ENCODE measurements at places on chromosomes 12 and 14. TPM values are rescaled to one million over a fixed set of nuclear protein-coding genes. Genes with fewer than 3 reads are reported as not detected.

Gene CYP27B1
- 1.1 TPM for total RNA-seq

Gene AHNAK2
- 2.6 TPM for total RNA-seq

Gene FOXN4
- total RNA-seq: 0.29 TPM

Gene CARMIL3
- total RNA-seq: 1.9 TPM

Gene PARP11
- 10.6 TPM for total RNA-seq

Gene CCDC175
- 1.5 TPM for total RNA-seq

Gene NINJ2
- total RNA-seq: 3.6 TPM

Gene IQSEC3
- total RNA-seq: 2.9 TPM

Gene GOLGA5
- 21.7 TPM for total RNA-seq

Gene MSRB3
- 28.9 TPM for total RNA-seq

Gene ABCC9
- 49.5 TPM for total RNA-seq

Gene RIC8B
- total RNA-seq: 18.8 TPM

Gene SYT1
- total RNA-seq: 23.6 TPM

Gene ACOT4
- 2.4 TPM for total RNA-seq

Gene SERPINA10
- total RNA-seq: 0.06 TPM

Gene GPRC5A
- total RNA-seq: 12.3 TPM

Gene OR6C2
- total RNA-seq: not detected

Gene CLEC9A
- 0.93 TPM for total RNA-seq

Gene C12orf50
- not detected for total RNA-seq

Gene TBX3
- 87.9 TPM for total RNA-seq

Gene TC2N
- 22.1 TPM for total RNA-seq

Gene CDKN1B
- 78.0 TPM for total RNA-seq

Gene ANHX
- not detected for total RNA-seq

Gene ACOT6
- 0.47 TPM for total RNA-seq

Gene LRRK2
- 42.7 TPM for total RNA-seq

Gene SCNN1A
- 131 TPM for total RNA-seq

Gene LALBA
- total RNA-seq: not detected

Gene OAS2
- total RNA-seq: 5.3 TPM

Gene SNRNP35
- total RNA-seq: 22.5 TPM

Gene SERPINA12
- total RNA-seq: not detected

Gene FOXM1
- total RNA-seq: 11.0 TPM

Gene KRT1
- total RNA-seq: 2.2 TPM

Gene PLCZ1
- 1.2 TPM for total RNA-seq

Gene EPYC
- not detected for total RNA-seq

Gene P2RX7
- 2.3 TPM for total RNA-seq
